ENCODE measurements at places on chromosomes 11 and 22.

DNA sequence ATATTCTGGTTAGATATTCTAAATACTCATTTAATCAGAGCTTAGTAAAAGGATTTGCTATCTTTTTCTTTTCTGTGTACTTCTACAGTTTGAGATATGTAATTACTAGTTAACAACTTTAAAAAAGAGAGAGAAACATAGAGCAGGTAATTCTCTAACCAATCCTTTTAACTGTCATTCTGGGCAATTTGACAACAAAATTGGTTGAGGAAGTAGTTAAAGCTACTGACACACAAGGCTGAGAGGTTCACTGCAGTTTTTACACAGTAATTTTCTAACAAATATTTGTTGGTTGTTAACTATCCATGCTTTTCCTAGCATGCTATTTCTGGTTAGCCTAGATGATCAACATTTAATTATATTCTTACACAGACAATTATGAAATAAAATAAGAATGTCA lies 3.6 kb downstream of the SOX6 start:
- DNase-seq: no peak

- DNase-seq: no peak
Observed at GRCh38 chr11:70124321-70125000, 46.3 kb downstream of the ANO1 start.

DNA sequence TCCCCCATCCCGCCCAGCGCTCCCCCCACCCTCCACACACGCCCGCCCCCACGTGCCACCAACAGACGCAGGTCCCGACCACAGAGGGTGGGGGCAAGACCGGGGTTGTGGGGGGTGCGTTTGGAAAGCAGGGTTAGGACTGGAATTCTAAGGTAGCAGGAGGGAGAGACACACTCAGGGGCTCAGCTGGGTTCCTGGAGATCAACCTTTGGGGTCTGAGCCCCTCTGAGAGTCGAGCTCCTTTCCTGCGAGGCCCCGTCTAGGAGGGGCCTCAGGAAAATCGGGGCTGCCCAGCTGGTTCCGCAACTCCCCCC lies 429 bp downstream of the PGGHG start:
- DNase-seq: no peak

GRCh38 chr22:33221568-33221967 lies 163.4 kb upstream of the SYN3 start:
- no peak for DNase-seq

- no peak for DNase-seq
Observed at GRCh38 chr11:72132646-72133045, 2.9 kb upstream of the FOLR3 start.

Data from germinal center (tissue), 1 donor.